ENCODE measurements at places on chromosomes 12 and 14. TPM values are rescaled to one million over a fixed set of nuclear protein-coding genes. Genes with fewer than 3 reads are reported as not detected.

Gene FRMD6
- 2.0 TPM for polyA plus RNA-seq

Gene KERA
- polyA plus RNA-seq, result not detected

Gene TRIAP1
- polyA plus RNA-seq, result 75.6 TPM

Gene SPTB
- polyA plus RNA-seq, result 0.50 TPM

Gene PRKD1
- polyA plus RNA-seq, result 18.8 TPM

Gene ACVRL1
- polyA plus RNA-seq, result not detected

Gene BMAL2
- 0.83 TPM for polyA plus RNA-seq

Gene SLC6A15
- 75.1 TPM for polyA plus RNA-seq

Gene SLC10A1
- polyA plus RNA-seq, result 0.23 TPM

Gene SLC16A7
- 18.6 TPM for polyA plus RNA-seq

Gene RAB2B
- polyA plus RNA-seq, result 34.4 TPM

Gene ZDHHC22
- polyA plus RNA-seq, result 3.5 TPM

Gene RFC5
- polyA plus RNA-seq, result 5.0 TPM

All from Purkinje cell (primary cell).